Activated T-helper 1 cell treated with anti-CD3 and anti-CD28 coated beads, Interleukin-2, amount 50 U/mL, for 16 hours (primary cell): ENCODE measurements at places on chromosomes 1 and 21.
A peak's percentile ranks its signal among the peaks of the same experiment; 100 is the strongest.

DNA sequence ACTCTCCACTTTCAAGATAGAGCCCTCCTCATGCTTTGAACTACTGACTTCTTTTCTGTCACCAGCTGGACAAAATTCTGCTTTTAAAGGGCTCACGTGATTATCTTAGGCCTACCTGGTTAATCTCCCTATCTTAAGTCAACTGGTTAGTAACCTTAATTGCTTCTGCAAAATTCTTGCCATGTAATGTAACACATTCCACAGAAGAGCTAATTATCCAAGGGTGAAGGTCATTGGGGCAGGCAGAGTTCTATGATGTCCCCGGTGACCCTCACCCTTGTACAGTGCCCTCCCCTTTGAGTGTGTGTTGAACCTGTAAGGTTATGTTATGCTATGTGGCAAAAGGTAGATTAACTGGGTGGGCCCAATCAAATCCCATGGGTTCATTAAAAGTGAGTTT is 25.2 kb upstream of the FOXE3 start:
- no peak for DNase-seq

GRCh38 chr1:108036796-108037562 is 72.0 kb upstream of the VAV3 start:
- no peak for DNase-seq

- DNase-seq = no peak
Measured at GRCh38 chr1:113676524-113676923, 82.8 kb downstream of the PHTF1 start.

- DNase-seq = no peak
Measured at GRCh38 chr1:30817548-30817947, 60.0 kb upstream of the LAPTM5 start.

- DNase-seq = no peak
Measured at GRCh38 chr1:49200738-49201137, 424.0 kb upstream of the BEND5 start.

- no peak for DNase-seq
Measured at GRCh38 chr1:28343405-28343804, 14.6 kb downstream of the MED18 start.

GRCh38 chr1:117838911-117839310 is 90.5 kb downstream of the GDAP2 start:
- DNase-seq = no peak

DNA sequence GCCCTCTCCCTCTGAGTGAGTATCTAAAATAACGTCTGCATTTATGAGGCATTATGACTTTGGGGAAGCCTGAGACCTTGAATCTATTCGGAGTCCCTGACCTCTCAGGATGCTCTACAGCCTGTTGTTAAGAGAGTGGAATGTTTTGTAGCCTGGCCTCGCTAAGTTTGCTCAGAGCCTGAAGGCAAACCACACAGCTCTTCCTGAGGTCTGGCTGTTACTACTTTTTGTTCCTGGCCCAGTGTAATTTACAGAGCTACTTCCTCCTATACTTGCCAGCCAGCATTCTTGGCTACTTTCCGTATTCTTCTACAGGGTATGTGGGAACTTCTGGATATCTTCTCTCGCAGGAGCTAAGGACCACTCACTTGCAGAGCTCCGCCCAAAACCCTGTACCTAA is 3.6 kb upstream of the ZMYM4 start:
- DNase-seq = no peak

GRCh38 chr1:212973426-212973825 is 23.1 kb downstream of the VASH2 start:
- DNase-seq = no peak

DNA sequence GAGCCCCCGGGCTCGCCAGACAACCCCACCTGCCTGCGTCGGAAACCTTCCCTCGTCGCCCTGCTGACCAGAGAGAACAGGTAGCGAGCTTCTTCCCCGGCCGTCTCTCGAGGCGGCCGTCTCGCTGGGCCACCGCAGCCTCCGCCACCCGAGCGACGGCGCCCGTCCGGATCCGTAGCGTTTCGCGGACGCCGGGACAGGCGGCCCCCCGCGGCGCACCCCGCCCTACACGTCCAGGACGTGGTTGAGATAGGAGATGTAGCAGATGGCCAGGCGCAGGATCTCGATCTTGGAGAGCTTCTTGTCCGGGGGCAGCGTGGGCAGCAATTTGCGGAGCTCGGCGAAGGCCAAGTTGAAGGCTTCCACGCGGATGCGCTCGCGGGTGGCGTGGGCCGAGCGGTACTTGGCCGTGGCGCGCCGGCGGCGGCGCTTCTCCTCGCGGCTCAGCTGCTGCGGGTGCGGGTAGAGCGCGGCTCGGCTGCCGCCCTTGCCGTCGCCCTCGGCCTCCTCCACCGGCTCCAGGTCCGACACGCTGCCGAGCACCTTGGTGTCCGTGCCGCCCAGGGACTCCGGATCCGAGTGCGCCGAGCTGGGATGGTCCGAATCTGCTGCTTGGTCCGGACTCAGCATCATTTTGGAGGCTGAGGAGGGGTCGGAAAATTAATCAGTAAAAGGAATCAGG is 3.0 kb downstream of the NHLH2 start:
- DNase-seq = no peak

DNA sequence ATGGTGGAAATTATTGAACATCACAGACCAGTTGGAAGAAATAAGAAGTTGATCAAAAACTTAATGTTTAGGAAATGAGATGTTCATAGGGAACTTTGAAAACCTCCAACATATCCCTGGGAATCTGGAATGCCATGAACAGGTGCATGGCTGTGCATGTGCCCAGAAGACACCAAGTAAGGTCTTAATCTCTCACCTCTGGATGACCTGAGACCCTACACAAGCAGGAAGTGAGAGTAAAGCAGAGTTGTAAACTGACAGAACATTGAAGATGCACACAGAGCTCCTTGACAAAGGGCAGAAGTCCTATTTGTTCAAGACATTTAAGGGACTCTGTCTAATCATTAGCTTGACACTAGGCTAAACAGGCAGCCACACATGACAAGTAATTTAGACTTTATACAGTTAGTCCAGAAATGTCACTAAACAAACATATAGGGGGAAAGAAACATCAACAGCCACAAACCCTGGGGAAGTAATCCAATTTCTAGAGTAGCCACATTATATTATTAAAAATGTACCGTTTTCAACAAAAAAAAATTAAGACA is 34.5 kb downstream of the KLHDC7A start:
- DNase-seq = no peak

DNA sequence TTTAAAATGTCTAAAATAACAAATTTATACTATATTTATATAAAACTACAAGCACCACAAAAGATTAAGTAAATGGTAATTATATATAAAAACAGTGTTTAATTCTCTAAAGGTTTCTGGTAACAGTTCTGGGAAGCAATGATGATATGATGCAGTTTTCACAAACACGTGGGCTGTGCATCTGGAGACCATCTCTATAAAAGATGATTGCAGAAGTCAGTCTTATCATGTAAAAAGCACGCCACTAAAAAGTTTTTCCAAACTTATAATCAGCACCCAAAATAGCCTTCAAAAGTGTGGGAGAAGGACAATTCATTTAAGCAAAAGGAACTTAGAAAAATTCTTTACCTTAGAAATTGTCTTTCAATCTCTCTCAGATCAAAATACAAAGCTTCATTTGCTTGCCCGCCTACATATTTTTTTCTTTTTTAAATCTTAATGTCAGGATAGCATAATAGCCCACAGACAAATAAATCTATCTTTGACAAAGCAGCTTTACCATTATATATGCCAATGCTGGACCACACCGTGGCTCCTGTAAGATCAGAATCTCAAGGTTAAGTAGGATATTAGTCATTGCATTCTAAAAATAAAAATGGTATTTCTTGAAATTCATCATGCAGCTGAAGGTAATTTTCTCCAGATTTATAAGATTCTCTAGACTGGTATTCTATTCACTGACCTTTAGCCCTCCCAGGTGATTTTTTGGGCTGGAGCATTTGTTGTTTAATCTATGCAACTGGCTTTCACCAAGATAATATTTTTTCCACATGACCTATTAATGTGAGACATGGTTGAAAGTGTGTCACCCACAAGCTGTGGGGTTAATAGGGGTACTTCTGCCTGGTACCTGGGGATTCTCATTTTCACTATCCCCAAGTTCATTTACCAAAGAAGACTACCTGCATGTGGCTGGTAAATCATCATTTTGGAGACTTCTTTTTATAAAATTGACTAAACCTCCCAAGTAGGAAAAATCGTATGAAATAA is 189.6 kb upstream of the ST6GALNAC5 start:
- DNase-seq = no peak

DNA sequence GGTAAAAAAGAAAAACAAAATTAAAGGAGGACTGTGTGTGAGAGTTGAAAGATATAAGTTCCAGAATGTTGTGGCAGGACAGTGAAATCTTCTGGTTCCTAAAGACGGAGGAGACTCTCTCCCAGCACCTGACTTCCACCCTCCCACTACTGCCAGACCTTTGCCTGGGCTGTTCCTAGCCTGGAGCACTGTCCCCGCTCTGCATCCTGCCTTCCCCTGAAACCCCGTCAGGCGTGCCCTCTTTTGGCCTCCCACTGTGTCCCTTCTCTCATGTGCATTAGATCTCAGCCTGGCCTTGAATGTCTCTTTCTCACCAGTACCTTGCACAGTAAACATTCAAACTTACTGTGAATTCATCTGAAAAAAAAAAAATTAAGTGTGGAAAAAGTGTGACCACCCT is 74.1 kb downstream of the VPS26C start:
- DNase-seq = no peak

DNA sequence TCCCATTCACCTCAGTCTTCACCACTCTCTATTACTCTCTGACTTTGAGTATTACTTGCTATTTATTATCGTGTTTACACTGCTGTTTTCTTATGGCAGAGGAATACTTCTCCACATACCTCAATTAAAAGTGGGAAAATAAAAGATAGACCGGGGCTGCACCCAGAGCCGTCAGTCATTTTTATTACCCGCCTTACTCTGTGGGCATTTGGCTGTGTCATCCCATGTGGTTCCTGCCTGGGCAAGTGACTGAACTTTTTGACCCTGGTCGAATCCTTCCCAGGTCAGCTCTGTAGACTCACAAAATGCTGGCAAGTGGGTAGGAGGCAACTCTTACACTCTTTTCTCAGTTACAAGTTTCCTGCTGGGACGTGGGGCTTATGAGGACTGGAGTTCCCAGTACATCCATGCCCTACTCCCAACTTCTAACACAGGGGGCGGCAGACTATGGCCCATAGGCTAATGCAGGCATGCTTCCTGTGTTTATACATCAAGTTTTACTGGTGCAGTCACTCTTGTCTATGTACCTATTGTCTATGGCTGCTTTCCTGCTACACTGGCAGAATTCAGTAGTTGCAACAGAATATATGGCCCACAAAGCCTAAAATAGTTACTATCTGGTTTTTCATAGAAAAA is 69.5 kb upstream of the KCND3 start:
- no peak for DNase-seq

DNA sequence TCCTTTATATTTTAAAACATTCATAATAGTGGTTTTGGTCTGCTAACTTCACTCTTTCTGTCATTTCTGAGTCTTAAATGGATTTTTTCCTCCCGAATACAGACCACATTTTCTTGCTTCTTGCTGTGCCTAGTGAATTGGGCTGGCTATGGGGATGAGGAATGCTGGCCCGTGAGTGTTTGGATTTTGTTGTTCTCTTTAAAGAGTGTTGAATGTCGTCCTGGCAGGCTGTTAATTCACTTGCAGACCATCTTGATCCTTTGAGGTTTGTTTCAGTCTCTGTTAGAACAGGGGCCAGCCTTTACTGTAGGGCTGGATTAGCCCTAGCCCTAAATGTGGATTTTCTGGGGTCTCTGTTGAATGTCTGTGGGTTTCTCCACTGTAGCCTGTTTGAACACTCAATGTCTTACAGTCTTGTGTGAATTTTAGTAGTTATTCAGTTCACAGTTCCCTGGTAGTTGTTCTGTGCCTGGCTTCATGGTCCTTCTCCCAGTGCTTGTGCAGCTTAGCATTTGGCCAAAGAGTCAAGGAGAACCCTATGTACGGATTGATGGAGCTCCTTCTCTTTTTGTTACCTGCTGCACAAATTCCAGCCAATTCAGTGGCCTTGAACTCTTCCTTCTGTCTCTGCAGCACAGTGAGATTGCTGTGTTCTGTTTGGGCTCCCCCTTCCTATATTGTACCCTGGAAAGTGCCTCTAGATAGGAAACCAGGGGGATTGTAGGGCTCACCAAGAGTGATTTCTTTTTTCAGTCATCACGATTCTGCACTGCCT is 95.7 kb downstream of the DYRK1A start:
- no peak for DNase-seq

- DNase-seq = no peak
Measured at GRCh38 chr1:164824542-164824941, 265.6 kb downstream of the PBX1 start.

- peak; percentile 58 for DNase-seq
Measured at GRCh38 chr1:205523891-205524793, 19.7 kb downstream of the CDK18 start.

GRCh38 chr1:194795917-194796593 is 1609.6 kb upstream of the B3GALT2 start:
- DNase-seq = no peak

- no peak for DNase-seq
Measured at GRCh38 chr1:26020330-26020768, 1.2 kb upstream of the EXTL1 start.

- DNase-seq = no peak
Measured at GRCh38 chr1:33985656-33986055, 121.8 kb downstream of the HMGB4 start.

DNA sequence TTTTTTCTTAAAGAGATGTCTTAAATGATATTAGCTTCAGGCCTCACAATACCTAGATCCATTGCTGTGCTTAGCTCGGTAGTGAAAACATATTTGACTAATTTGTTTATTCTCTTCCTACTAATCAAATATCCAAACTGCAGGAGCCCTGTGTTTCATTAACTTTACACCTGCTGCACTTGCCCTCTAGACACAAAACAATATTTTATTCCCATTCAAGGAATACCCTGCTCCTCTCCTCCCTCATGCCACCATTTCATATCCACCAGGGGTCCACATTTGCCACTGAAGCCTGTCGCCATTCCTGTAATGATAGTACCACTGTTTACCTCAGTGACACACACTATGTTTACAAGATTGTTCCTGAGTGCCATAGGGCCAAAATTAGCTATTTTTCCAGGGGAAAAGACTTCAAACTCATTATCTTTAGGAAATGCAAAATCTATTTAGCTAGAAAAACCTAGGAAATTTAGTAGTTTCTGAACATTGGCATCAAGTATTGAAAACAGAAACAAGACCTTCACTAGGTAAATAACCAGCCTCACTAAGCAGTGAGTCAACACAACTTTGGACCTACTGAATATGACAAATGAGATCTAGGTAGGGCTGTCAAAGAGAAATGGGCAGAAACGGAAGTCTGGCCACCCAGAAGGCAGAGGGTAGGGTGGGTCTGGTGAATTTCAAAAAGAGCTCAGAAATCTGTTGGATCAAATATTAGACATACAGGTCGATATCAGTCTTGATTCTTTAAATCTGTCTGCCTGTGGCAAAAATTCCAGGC is 134.6 kb upstream of the KCNK1 start:
- no peak for DNase-seq

GRCh38 chr1:57013522-57013921 is 47.7 kb upstream of the C8B start:
- DNase-seq = no peak
